NCI-H1092 (cell line): ENCODE measurements at places on chromosomes 3 and 15.

DNA sequence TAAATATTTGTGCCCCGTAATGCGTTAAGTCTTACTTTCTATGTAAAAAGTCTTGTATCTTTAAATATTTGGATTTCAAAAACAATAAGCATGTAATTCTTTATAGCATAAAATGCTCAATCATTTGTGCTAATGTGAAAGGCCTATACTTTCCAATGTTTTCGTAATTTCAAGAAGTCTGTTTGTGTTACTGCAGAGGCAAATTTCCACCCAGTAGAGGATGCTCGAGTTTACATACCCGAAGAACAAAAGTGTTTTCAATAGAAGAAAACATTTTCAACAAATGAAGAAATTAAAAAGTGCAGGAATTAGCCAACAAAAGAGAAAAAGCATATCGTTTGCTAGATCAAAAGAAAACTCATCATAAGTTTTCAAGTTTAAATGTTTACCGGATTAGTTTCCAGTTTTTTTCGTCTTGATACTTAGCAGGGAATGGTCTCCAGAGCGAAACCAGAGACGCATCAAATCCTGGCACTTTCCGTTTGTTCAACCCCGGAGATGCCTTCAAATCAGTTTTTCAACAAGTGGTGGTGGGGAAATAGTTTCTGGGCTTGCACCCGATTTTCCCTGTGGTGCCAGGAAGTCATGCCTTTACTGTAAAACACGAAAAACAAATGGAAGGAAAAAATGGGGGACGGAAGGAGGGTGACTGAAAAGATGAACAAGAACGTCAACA lies 1.0 kb downstream of the CGGBP1 start:
- DNase-seq = no peak

GRCh38 chr3:99843590-99844258 lies 26.1 kb downstream of the CMSS1 start:
- DNase-seq = no peak

- DNase-seq = no peak
Measured at GRCh38 chr15:45276831-45277230, 24.8 kb downstream of the SLC28A2 start.

DNA sequence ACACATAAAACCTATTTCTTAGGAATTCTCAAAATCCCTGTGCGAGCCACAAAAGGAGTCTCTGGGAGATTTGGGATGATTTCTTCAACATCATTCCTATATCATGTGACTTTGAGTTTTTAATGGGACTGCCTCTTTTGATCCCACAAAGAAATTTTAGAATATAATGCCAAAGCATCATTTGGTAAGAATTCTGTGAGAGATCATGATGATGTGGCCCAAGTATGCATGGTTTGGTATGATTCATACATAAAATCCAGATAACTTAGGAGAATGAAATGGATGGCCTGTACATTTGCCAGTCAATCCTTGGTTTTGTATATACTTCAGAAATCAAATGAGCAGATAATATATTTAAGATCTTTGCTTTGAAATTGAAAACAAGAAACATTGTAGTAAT lies 61.3 kb downstream of the UBE2E2 start:
- no peak for DNase-seq

GRCh38 chr3:195043607-195044339 lies 227.2 kb downstream of the XXYLT1 start:
- no peak for DNase-seq

- no peak for DNase-seq
Measured at GRCh38 chr15:80703965-80704364, 8.9 kb downstream of the ABHD17C start.

GRCh38 chr3:154015307-154015706 lies 105.9 kb upstream of the ARHGEF26 start:
- DNase-seq = no peak

- no peak for DNase-seq
Measured at GRCh38 chr15:39720621-39721611, 61.7 kb downstream of the FSIP1 start.

- DNase-seq = no peak
Measured at GRCh38 chr3:139450159-139450558, 26.2 kb downstream of the RBP2 start.

DNA sequence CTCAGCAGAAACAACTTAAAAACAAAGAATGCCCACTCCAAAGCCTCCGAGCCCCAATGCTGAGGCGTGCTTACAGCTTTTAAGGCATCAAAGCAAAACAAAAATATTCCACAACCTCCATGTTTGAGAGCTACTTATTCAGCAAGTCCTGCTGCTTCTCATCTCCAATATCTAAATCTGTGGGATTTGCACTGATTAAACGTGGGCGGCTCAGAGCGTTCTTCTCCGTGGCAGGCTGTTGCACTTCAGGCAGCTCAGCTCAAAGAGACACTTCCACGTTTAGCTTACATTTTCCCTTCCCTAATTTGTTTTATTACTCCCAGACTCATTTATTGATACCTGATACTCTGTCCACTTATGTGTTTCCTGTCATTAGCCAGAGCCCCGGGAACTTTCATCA lies 282.6 kb upstream of the MCTP2 start:
- no peak for DNase-seq

DNA sequence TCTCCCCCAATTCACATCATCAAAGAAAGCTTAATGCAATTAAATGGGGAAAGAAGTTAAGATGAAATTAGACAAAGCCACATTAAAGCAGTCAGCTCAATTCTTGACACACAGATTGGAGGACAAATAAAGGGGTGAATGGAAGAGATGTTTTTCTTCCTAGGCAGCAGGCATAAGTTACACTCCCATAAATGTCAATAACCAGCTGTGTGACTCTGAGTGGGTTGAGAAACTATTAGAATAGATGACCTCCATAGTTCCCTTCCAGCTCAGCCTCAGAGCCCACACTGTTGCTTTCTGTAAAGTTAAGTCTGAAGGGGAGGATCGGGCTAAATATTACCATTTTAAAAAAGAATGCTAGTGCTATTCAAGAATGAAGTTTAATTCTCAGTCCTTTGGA lies 71.0 kb downstream of the THBS1 start:
- DNase-seq = no peak

- no peak for DNase-seq
Measured at GRCh38 chr3:156273111-156273694, 152.8 kb downstream of the KCNAB1 start.

DNA sequence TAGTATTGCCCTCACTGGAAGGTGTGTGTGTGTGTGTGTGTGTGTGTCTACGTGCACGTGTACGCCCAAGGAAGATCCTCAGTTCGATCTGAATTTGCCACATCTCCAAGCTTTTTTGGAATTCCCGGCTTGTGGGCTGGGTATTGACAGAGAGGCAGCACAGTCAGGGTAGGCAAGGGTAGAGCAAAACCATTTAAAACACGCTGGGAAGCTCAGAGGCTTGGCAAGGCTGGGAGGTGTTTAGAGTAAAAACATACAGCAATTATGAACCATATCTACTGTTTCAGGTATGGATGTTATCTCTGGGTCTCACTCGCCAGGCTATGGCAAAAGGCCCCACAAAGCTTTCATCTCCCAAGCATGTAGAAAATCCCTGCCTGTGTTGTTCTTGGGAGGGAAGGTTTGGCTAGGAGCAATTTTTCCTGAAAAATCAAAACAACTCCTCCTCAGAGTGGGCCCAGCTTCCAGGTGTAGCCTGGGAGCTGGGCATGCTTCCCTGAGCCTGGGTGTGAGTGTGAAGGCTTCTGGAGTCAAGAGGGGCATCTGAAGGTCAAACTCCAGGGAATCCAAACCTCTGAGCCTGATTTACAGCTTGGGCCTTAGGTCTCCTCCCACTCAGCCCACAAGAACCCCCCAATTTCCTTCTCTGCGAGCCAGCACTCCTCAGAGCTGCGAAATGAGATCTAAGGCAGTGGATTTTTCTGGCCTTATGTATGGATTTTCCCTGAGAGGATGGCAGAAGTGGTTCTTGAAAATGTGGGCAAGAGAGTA lies 244.8 kb upstream of the TPRG1 start:
- DNase-seq = no peak
